ENCODE measurements at places on chromosomes 3 and 15.

GRCh38 chr3:134487406-134487805 is 1.5 kb downstream of the CEP63 start:
- no peak for DNase-seq

GRCh38 chr3:59885101-59885500 is 835.3 kb upstream of the CFAP20DC start:
- DNase-seq = no peak

DNA sequence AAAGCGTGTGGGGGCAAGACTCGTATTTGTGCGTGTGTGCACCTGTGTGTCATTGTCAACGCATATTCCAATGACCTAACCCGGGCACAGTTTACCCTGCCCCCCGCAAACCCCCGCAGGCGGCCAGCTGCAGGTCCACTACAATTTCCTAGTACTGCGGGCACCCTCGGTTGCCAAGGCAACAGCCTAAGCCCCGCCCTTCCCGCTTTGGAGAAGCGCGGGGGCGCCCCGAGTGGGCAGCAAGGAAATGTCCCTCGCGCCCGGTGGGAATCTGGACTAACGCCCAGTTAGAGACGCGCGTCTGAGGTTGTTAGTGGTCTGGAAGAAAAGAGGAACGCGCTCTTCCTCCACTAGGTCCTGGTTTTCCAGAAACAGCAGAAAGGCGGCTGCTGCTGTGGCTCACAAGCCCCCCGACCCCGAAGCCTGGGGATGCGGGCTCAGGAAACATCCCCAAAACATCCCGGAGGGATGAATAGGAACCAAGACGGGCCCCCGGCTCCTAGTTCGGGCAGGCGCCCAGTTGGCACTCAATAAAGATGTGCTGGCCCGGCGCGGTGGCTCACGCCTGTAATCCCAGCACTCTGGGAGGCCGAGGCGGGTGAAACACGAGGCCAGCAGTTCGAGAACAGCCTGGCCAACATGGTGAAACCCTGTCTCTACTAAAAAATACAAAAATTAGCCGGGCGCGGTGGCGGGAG is 1.1 kb downstream of the ABHD14A start:
- peak; percentile 25 for DNase-seq

GRCh38 chr3:159892801-159893200 is 95.8 kb upstream of the IL12A start:
- DNase-seq = no peak

DNA sequence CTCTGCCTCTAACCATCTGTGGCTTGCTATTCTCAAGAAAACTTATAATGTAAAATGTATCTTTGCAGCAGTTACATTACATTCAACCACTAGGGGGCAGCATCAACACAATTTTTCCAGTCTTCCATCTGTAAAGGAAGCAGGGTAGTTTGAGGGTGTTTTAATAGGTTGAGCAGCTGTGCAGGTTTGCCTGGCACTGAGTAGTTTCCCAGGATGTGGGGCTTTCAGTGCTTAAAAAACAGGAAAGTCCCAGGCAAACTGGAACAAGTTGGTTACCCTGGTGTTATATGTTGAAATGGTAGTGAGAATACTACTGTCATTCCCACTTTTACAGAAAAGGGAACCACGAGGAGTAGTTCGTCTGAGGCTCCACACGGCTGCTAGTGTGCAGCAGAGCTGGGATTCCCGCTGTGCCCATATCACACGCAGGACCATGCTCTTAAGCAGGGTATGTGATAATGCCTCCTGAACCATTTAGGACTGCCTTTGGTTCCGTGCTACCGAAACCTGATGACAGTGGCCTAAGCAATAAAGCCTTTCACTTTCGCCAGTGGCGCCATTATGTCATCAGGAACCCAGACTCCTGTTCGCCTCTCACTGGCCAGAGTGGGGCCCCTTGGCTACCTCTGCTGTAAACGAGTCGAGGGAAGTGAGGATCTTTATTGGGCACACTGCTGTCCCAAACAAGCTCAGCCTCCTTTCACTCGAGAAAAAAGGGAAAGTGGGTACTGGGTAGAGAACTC is 64.7 kb upstream of the ZBTB38 start:
- DNase-seq = peak; percentile 86

- DNase-seq = no peak
These were observed 118.4 kb upstream of the TP63 start for GRCh38 chr3:189512821-189513220.

DNA sequence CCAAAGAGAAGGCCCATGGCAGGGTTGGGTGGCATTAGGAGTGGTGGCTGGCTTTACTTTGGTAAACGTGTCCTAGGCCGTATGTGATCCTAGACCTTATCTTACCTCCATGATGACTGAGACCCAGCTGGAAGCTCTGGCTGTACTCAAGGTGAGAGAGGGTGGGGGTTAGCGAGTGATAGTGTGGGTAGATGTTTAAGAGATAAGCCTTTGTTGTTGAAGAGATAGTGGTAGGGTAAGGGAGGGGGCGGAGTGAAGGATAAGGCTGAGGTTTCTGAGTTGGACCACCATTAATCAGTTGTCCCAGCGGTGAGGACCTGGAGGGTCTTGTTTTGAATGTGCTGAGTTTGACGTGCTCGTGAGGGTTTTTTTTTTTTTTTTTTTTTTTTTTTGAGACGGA is 61.5 kb upstream of the ULK4 start:
- no peak for DNase-seq

- DNase-seq = no peak
These were observed 447.7 kb upstream of the DPPA4 start for GRCh38 chr3:109784852-109785631.

GRCh38 chr3:123552095-123552714 is 32.6 kb downstream of the HACD2 start:
- DNase-seq = no peak

DNA sequence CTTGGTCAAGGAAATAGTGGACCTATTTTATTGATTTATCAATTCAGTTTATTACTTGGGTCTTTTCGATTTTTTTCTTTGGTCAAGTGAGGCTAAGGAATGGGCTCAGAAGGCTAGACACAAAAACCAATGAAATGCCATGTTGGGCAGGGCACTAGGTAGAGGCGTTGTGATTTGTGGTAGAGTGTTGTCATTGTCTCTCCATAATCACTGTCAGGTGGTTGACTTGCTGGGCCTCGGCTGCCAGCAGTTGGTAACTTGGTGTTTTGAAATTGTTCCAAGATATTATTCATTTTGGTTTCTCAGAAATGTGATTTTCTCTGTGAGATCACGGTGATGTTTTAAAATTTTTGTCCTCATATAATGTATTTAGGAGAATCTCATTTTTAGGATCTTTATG is 173.6 kb downstream of the KLHL25 start:
- no peak for DNase-seq

DNA sequence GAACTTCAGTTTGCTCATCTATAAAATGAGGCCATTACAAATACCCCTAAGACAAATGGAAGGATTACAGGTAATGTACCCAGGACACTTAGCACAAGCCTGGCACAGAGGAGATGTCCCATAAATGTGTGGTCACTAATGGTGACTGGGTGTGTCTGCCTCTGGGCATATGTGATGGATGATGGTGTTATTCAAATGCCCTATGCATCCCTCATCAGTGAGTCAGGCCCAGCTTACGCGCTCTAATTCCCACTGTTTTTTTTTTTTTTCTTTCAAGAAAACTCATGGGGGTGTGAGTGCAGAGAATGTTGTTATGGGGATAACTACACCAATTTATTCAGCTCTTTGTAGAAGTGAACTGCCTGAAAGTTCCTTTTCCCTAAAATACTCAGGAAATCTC is 23.6 kb upstream of the KIF23 start:
- no peak for DNase-seq

- peak; percentile 39 for DNase-seq
These were observed 35.0 kb downstream of the BTLA start for GRCh38 chr3:112464264-112464663.

DNA sequence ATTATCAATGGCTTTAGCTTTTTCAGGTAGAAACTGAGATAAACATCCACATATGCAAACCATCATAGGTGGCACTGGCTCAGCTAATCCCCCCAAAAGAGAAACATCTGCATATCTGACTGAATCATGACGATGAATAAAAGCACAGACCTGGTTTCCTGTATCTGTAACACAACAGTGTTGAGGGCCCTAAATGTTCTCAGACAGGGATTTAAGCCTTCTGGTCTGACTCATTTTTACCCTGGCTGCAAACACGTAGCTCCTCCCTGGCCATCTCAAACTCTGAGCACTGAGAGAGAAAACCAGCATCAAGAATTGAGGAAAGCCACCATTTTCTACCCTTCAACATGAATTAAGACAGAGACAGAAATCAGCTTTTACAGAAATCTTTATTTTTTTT is 35.2 kb downstream of the GLB1 start:
- DNase-seq = peak; percentile 54

- no peak for DNase-seq
These were observed 12.6 kb downstream of the TIPARP start for GRCh38 chr3:156687023-156687422.

DNA sequence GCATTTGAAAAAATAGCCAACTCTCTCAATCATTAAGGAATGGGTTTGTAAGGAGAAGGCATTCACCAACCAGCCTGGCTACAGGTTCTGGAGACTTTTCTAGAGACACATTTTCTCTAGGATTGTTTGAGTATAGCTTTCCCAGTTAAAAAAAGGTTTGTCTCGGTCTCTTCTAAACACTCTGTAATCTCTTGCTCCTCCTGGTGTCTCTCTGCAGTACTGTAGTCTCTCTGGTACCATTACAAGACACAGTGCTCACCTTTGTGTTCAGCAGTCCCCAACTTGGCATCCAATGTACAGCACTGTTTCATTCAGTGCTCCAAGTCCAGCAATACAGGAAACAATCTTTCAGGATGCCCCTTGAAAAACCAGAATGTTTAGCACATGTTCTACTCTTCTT is 534.4 kb downstream of the ZNF385D start:
- DNase-seq = no peak

DNA sequence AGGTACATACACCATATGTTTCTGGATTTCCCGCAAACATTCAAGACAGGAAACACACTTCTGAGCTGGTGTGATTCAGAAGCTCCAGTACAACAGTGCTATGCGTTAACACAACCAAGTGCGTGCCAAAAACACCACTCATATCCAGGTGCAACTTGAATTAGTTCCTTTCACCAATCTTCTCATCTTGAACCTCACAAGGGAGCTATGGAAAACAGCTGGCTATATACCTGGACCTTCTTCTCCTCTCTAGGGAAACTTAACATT is 31.3 kb downstream of the SUSD5 start:
- DNase-seq = no peak

GRCh38 chr3:66381626-66382025 is 119.2 kb downstream of the LRIG1 start:
- DNase-seq = no peak

DNA sequence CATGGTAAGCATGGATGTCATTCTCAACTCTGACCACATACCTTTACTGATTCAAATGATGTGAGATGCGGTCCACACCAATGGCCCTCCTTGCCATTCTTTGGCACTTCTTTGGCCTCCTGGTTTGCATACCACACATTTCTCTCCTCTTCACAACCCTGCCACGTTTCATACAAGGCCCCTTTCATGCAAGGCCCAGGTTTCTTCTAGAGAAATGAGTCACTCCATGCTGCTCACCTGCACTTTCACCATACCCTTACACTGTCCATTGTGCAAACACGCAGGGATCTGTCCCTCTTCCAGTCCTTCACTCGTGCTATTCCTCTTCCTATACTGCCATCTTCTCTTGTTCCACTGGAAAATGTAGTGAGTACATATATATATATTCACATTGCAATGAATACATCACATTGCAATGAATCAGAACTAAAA is 24.4 kb upstream of the SLC24A5 start:
- no peak for DNase-seq

DNA sequence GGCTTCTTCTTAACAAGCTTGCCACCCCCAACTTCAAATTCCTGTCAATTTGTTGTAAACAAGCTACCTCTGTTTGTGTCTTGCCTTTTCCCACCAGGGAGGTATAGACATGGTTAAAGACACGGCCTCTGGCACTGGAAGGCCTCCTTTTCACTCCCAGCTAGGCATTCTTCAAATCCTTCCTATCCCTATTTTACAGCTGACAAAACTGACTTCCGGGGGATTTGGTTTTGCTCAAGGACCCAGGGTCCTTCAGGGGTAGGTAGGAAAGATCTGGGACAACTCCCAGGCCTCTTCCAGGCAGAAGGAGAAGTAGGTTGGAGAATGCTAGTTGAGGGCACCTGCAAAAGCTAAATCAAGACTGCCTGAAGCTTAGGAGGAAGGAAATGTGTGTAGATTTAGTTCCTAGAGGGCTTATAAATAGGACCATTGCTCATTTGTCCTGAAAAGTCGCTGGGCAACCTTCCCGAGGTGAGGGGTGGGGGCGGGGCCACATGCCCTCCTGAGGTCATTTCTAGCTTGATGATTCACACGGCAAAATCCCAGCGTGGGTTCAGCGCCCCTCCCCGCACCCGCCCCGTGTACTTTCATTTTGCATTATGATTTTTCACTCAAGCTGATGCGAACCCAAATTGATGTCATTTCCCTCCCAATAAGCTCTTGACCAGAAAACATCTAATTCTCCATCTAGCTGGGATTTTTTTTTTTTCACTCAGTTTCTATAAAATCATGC is 365.5 kb downstream of the SHQ1 start:
- DNase-seq = peak; percentile 69

GRCh38 chr15:66291816-66292570 is 1.4 kb upstream of the DIS3L start:
- no peak for DNase-seq

GRCh38 chr3:170204509-170204908 is 17.7 kb upstream of the PRKCI start:
- no peak for DNase-seq

DNA sequence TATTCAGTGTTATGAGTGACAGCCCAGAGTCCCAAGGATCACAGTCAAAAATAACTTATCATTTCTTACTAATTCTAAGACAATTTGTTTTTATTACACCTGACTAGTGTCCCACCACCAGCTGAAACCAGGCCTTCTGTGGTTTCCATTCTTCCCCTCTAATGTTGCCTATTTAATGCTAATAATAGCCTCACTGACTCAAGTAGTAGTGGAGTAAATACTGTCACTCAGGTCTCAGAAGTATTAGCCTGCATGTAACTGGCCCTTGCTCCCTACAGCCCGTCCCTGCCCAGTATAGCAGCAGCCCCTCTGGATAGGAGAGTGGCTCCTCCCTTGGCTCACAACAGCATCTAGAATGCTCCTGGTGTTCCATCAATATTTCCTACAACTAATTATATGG is 665.5 kb downstream of the NTRK3 start:
- no peak for DNase-seq

- DNase-seq = no peak
These were observed 130.7 kb downstream of the LPP start for GRCh38 chr3:188284455-188285212.

GRCh38 chr15:60162968-60163355 is 158.9 kb downstream of the FOXB1 start:
- no peak for DNase-seq

DNA sequence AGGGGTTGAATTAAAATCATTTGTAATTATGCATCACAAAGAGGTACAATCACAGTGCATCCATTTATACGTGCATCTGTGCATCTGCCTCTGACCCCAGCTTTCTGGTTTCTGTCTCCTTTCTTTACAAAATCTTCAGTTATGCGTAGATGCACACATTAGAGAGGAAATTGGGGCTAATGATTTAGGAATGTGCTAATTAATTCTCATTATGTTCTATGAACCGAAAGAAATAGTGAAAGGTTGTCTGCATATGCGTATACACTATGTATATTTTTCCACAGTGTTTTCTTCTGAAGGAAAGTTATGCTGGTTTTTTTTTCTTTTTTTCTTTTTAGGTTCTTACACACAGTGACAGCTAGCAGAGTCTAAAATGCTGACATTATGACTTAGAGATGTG is 71.6 kb downstream of the SAMMSON start:
- DNase-seq = no peak
